Pulmonary artery endothelial cell (primary cell): ENCODE measurements at places on chromosomes 6 and 20. TPM values are rescaled to one million over a fixed set of nuclear protein-coding genes. Genes with fewer than 3 reads are reported as not detected.

- no peak for DNase-seq
Observed at GRCh38 chr6:139016337-139017213, 12.0 kb upstream of the ABRACL start.

- no peak for DNase-seq
Observed at GRCh38 chr20:60882836-60883235, 369.2 kb upstream of the CDH4 start.

The DACT2 gene
- total RNA-seq = not detected in 2 replicates

The NR2E1 gene
- total RNA-seq = not detected in 2 replicates
